ENCODE measurements at places on chromosomes 2 and 18. TPM values are rescaled to one million over a fixed set of nuclear protein-coding genes. Genes with fewer than 3 reads are reported as not detected.

GRCh38 chr2:199216253-199216652 is 241.5 kb downstream of the SATB2 start:
- DNase-seq = no peak

GRCh38 chr18:4638680-4639079 is 183.6 kb upstream of the DLGAP1 start:
- no peak for DNase-seq

DNA sequence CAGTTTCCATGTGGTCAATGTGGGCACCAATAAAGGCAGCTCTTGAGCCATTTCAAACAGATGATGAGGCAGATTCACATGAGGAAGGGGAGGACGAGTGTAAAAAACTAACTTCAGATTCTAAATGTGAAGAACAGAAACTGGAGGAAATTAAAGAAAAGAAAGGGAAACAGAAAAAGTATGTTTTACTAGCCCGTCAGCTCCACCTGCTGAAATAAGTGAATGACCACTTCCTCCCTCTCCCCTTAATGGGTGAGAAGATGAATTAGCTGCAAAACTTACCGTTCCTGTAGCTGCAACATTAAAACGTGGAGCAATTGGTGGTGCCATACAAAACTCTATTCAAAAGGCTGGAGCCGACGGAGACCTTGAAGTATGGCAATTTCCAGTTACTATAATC is 203.5 kb downstream of the UXS1 start:
- no peak for DNase-seq

DNA sequence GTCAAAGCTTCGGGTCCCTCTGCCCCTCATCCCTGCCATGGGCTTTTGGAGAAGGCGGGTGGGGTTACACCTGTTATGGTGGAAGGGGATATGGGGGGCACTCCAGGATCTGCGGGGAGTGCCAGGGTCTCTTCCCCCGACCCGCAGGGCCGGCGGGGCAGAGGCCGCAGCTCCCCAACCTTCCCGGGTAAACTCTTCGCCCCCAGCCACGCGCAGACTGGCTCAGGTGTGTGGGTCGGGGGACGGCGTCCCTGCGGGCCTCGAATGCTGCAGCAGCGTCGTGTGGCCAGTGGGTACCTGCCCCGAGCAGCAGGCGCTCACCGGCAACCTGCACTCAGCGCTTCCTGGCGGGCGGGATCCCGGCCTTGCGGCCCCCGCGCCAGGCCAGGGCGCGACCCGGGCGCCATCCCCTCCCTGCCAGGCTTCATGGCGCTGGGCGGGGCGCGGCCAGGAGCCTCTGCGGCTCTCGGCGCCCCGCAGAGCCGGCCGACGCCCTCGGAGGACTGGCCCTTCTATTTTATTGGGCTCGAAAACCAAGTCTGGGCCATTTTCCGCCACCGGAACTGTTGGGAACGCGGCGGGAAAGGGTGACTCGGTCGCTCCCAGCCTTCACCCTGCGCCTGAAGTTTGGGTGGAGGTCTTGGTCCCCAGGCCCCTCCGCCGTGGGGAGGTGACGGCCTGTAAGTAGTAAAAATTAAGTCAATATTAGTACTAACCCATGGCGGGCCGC is 4.5 kb downstream of the GBX2 start:
- no peak for DNase-seq

- DNase-seq = no peak
Observed at GRCh38 chr2:39620067-39620466, 45.6 kb upstream of the TMEM178A start.

DNA sequence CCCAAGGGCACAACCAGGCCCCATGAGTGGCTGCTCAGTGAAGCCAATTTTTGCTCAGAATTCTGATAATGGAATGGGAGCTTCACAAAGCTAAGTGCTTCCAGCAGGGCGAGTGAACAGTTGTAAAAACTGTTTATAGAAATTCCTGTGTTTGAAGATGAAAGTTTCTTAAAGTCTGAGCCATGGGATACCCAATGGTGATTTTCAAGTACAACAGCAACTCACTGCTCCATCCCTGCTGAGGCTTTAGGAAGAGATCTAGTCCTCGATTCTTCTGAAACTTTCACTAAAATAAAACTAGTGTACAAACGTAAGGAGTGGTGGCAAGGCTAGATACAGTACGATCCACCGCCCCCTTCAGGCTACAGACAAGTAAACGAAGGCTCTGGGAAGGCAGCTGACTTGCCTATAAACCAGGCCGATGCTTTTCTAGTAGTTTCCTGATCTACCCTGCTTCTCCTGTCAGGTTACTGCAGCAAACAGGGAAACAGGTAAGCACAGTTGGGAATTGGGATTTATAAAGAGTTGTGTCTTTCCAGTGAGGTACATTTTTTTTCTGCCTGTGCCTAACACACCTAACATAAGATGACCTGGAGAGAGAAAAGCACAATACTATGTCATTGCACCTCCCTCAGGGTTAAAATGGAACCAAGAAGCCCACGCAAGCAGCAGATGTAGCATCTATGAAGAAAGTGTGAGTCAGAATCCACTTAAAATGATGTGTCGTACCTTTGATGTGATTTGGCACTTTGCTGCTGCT is 108.7 kb downstream of the UXS1 start:
- DNase-seq = no peak

GRCh38 chr18:5529471-5529870 is 14.3 kb downstream of the EPB41L3 start:
- DNase-seq = no peak

DNA sequence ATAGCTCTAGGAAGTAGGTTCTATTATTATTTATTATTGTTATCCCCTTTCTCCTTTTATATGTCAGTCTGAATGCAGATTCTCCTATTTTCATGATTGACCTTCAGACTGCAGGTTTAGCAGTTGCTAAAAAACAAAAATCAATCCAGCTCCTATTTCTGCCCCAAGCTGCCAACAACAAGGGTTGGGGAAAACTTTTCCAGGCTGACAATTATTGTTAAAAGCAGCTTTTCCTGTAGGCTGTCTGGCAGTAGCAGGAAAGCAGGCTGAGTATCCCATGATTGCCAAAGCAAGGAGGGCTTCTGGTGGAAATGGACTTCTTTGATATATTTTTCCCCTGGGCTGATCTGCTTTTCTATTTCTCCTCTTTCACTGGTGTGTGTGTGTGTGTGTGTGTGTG is 78.0 kb upstream of the CTLA4 start:
- DNase-seq = no peak

- DNase-seq = no peak
Observed at GRCh38 chr2:228064024-228064423, 117.5 kb downstream of the SPHKAP start.

- no peak for DNase-seq
Observed at GRCh38 chr2:143121957-143122356, 7.3 kb upstream of the ARHGAP15 start.

DNA sequence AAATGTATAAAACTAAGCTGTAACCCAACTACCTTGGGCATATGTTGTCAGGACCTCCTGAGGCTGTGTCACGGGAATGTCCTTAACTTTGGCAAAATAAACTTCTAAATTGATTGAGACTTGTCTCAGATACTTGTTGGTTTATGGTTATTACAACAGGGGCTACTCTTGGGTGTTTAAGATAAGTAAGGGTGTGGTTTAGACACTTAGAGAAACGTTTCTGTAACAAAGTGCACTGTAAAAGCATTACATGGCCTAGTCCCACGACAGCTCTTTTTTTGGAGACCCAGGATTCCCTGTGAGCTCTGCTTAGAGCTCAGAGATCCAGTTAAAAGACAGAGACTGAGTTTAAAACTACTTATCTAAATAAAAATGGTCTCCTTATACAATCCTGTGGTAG is 32.3 kb upstream of the LIPG start:
- DNase-seq = no peak

GRCh38 chr2:169320561-169320960 is 41.8 kb downstream of the LRP2 start:
- DNase-seq = no peak

GRCh38 chr2:241895712-241896641 is 26.4 kb downstream of the RTP5 start:
- DNase-seq = peak; percentile 66

DNA sequence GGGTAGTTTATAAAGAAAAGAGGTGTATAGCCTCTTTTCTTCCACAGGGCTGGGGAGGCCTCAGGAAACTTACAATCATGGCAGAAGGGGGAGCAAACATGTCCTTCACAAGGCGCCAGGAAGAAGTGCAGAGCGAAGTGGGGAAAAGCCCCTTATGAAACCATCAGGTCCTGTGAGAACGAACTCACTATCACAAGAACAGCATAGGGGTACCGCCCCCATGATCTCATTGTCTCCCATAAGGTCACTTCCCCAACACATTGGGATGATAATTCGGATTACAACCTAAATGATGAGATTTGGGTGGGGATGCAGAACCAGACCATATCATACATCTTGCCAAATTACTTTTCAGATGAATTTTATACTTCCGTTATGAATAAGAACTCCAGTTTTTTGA is 32.4 kb downstream of the RALB start:
- no peak for DNase-seq

DNA sequence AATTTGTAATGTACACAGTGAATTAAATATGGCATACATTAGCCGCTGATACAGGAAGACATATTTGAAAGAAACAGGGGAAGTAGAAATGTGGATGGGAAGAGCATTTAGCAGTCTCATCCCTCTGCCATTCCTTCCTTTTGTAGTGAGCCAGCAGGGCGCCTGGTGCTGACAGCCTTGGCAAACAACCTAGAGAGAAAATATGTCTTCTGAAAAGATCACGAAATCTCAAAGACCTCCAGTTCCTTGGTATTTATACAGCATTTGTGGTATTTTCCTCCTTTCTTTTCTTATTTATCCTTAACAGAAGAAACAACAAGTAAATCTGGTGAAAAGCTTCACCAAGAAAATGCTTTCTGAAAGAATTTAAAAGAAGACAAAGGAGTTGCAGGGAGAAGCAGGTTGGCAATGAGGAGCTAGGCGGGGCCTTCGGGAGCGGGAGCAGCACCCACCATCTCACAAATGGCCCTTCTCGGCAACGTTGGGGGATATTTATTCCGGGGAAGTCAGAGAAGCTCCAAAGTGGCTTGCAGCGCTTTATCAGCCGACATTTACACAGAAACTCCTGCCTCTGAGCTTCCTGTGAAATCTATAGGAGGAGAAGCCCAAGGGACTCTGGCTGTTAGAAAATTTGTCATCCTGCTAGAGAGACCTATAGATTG is 406.1 kb upstream of the NRP2 start:
- DNase-seq = no peak

GRCh38 chr18:49167084-49167483 is 216.3 kb upstream of the SMAD7 start:
- no peak for DNase-seq

DNA sequence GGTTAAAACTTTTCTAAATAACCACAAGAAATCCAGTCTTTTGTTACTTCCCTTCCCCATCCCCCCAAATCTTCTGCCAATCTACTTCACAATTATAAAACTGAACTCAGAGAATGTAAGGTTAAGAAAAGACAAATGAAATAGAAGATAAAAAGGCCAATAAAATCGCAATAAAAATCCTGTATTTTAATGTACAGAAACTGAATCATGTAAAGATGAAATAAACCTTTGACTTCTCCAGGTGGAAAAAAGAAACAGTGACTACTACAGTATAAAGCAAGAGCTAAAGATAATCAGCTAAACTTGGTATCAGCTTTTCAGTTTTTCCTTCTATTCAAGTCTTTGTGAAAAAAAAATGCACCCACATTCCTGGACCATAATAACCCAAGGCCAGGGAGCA is 1.7 kb downstream of the SYT4 start:
- no peak for DNase-seq

GRCh38 chr2:163771596-163771995 is 35.8 kb upstream of the FIGN start:
- no peak for DNase-seq

DNA sequence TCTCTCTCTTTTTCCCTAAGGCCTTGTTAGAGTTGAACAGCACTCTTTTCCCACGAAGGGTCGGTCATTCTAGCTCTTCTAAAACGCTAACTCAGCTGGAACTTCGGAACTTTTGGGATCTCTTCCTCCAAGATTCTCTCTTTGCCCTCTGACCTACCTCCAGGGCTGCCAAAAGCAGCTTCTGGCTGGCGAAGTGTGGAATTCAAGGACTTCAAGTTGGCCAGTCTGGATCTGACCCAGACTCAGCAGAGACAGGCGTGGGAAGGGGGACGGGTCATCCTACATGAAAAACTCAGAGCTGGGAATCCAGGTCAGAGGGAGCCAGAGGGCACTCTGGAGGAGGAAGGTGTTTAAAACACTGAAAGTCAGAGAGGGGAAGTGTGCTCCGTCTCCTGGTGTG is 305.5 kb upstream of the HDAC4 start:
- no peak for DNase-seq

GRCh38 chr2:103977668-103978067 is 876.2 kb upstream of the POU3F3 start:
- no peak for DNase-seq

- no peak for DNase-seq
Observed at GRCh38 chr2:31947871-31948270, 62.9 kb downstream of the MEMO1 start.

- DNase-seq = no peak
Observed at GRCh38 chr2:231563378-231563961, 29.2 kb upstream of the TEX44 start.

- peak; percentile 79 for DNase-seq
Observed at GRCh38 chr18:77650799-77651385, 401.2 kb downstream of the GALR1 start.

GRCh38 chr2:225993430-225993829 is 593.9 kb downstream of the NYAP2 start:
- no peak for DNase-seq

The PSD4 gene
- total RNA-seq = 3.4 TPM

The FABP1 gene
- not detected for total RNA-seq

The IL1RL2 gene
- not detected for total RNA-seq

The C2orf72 gene
- 0.16 TPM for total RNA-seq

The CCDC138 gene
- total RNA-seq = 1.2 TPM

The ITGB6 gene
- 5.0 TPM for total RNA-seq

The TRIB2 gene
- 33.4 TPM for total RNA-seq

The GAD1 gene
- total RNA-seq = not detected
